ENCODE measurements at places on chromosomes 4 and X.

- DNase-seq: peak; percentile 69
Observed at GRCh38 chr4:94603170-94603747, 151.5 kb downstream of the PDLIM5 start.

- no peak for DNase-seq
Observed at GRCh38 chr4:186858355-186858754, 134.7 kb upstream of the FAT1 start.

- peak; percentile 5 for DNase-seq
Observed at GRCh38 chr4:74365761-74366160, 816 bp downstream of the EREG start.

- no peak for DNase-seq
Observed at GRCh38 chr4:84220990-84221389, 278.1 kb downstream of the NKX6-1 start.

DNA sequence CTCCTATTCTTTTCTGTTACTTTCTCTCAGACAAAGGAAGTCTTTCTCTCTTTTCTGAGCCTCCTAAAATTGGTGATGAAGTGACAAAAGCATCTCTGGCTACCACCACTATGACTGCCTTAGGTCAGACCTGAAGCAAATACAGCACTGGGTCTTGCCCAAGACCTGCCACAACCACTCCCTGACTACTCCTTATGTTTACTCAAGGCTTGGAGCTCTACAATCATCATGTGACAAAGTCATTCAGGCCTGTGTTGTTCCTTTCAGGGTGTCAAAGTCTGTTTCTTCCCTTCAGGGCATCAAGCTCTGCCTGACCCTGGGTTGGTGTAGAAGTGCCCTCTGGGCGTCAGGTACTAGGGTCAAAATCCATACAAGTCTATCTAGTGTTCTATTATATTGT lies 419.2 kb upstream of the CT83 start:
- DNase-seq: no peak

GRCh38 chrX:123236859-123237258 lies 52.8 kb downstream of the GRIA3 start:
- peak; percentile 3 for DNase-seq

GRCh38 chr4:173318648-173319211 lies 15.4 kb downstream of the HMGB2 start:
- peak; percentile 56 for DNase-seq

DNA sequence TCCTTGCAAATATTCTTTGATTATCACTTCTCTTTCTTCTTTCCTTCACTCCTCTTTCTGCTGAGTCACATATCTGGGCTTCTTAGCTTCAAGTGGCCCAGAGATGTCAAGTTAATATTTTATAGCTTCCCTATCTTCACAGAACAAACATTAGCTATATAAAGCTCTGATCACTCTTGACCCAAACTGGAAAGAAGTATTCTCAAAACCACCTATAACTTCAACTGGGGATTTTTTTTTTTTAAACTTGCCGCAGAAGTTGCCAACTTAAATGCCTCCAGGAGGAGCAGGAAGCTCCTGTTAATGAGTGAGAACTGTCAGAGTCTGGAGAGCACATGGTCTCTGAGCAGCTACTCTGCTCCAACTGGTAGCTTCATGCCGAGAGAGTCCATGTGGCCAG lies 233.3 kb upstream of the EDNRA start:
- no peak for DNase-seq

DNA sequence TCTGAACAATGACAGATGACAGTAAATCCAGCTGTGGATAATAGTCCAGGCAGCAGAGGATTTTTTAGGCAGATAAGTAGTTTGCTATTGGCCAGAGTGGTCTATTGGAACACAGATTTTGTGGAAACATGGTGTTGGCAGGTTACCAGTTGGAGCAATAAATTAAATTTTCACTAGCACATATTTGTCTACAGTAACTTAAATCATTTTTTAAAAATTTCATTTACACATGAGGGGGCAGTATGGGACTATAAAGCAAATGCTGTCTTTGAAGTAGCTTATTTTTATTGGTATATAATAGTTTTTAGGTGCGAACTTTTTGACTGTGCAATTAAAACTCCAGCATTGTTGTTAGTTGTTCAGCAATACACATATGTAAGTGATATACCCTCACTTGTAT lies 289.8 kb downstream of the ARHGAP10 start:
- peak; percentile 11 for DNase-seq

DNA sequence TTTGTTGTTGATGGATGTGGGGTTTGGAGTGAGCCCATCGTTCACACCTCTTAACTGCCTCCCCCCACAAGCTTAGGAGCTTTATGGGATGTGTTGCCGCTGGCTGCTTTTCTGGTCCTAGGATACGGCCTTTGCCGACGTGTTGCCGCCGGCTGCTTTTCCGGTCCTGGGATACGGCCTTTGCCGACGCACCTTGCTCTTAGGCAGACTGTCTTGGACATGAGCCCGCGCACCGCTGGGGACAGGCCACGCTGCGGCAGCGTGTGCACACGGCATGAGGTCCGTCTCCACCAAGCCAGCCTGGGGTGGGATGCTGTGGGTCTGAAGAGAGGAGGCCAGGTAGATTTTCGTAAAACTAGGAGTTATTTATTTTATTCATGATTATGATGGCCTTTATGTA lies 14.2 kb downstream of the RGS12 start:
- no peak for DNase-seq

- DNase-seq: peak; percentile 23
Observed at GRCh38 chr4:187656959-187657358, 338.6 kb upstream of the ZFP42 start.

DNA sequence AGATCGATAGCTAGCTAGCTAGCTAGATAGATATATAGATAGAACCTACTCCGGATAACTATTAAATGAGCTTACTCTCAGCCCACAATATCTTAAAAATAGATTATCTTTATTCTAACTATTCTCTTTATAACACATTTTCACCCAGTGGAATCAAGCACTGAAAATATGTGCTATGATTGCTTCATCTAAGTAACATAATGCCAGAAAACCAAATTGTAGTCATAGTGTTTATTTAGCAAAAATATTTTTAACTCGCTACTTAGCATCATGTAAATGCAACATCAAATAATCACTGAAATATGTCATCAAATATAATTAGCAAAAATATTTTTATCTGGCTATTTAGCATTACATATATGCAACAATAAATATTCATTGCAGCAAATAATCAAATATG lies 1.5 kb downstream of the TMEM156 start:
- DNase-seq: peak; percentile 33

All from fibroblast of skin of scalp (primary cell).